Activated CD8-positive, alpha-beta memory T cell treated with anti-CD3 and anti-CD28 coated beads for 1 hour (primary cell): ENCODE measurements at places on chromosomes 5 and 9.

GRCh38 chr5:5886812-5887486, 464.5 kb downstream of the ICE1 start:
- DNase-seq, result no peak

DNA sequence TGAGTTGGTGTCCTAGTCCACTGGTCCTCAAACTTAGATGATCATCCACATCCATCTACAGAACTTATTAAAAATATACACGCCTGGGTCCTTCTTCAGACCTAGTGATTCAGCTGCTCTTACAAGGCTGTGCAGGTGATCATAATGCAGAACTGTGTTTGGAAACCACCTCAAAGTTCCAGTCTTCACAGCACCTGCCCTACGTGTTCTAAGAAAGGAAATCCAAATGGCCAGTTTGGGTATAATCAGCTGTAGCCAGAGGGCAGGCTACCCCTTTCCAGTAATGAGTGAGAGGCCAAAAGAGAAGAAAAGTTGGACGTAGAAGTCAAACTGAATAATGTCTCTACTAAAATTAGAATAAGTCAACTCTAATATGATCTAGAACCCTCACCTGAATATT, 15.4 kb downstream of the REEP5 start:
- no peak for DNase-seq

- no peak for DNase-seq
These were observed 171.1 kb downstream of the DOCK2 start for GRCh38 chr5:169808118-169808581.

GRCh38 chr9:129040113-129040643, 3.8 kb downstream of the MIGA2 start:
- no peak for DNase-seq

DNA sequence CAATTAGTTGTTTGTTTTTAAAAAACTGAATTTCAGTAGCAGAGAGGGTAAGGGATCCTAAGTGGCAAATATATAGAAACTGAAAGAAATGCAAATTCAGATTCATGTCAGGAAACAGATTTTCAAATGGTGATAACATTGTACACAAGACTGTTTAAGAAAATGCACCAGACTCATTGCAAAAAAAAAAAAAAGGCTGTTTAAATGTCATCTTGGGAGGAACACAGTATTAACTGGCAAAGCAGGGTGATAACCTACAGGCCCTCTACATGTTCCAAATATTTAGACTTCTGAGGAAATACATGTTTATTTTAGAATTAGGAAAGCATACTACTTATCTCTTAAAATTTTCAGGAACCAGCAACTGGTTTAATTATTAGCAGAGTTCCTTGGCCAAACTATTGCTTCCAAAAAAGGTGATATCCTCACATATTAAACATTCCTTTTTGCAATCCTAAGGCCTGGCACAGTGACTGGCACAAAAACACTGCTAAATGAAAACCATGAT, 114.5 kb downstream of the TSSK1B start:
- DNase-seq, result no peak

- no peak for DNase-seq
These were observed 216.5 kb upstream of the DMRT1 start for GRCh38 chr9:624935-625500.

- DNase-seq, result no peak
These were observed 255.4 kb upstream of the EFNA5 start for GRCh38 chr5:107926121-107926520.

GRCh38 chr9:126915281-126915816, 767 bp downstream of the RALGPS1 start:
- peak; percentile 28 for DNase-seq

DNA sequence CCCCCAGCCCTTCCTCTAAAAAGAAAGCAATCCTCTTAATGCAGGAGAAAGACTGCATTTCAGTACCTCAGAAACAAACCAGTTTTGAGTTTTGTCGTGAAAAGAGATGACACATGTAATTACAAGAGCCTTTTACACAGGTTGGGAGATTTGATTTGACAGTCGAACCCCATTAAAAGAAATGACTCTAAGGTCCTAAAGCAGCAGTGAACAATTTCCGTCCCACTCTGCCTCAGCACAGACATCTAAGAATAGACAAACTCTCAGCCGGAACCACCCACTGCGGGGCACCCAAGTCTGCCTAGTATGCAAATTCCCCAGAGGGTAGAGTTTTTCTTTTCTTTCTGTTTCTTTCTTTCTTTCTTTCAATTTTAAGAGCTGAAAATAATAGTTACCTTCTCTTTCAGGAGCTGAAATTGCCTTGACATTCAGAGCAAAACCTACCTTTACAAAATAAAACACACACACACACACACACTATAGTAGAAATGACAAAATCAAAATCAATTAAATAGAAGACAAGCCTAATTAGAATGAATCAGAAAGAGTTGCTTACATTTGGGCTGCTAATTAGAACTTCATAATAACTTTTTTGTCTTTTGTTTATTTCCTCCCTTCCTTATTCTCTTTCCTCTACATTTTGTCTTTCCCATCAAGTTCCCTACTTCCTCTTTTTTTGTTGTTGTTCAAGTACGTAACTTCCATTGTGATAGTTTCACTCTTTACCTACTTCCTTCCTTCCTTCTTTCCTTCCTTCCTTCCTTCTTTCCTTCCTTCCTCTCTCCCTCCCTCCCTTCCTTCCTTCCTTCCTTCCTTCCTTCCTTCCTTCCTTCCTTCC, 65.1 kb downstream of the BASP1 start:
- no peak for DNase-seq

DNA sequence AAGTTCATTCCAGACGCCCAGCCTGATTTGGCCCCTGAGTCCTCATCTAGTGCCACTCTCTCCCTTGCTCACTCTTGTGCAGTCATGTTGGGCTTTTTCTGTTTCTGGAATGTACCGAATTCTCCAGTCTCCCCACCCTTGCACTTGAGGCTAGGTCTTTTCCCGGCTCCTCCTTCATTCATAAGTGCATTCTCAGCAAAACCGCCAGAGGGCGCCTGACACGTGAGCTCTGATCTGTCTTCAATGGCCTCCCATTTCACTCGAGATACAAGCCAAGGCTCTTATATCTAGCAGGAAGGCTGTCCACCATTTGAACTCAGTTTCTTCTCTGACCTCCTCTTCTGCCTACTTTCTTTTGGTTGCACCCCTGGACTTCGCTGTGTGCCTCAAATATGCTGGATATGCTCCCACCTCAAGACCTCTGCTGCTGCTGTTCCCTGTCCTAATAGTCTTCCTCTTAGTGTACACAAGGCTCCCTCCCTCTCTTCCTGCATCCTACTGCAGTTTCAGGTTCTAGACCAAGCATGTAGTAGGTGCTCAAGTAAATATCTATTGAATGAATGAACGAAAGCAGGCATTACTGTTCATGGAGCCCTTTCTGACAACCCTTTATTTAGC, 568.1 kb upstream of the WWC1 start:
- peak; percentile 1 for DNase-seq
